ENCODE measurements at places on chromosomes 5 and 9.

DNA sequence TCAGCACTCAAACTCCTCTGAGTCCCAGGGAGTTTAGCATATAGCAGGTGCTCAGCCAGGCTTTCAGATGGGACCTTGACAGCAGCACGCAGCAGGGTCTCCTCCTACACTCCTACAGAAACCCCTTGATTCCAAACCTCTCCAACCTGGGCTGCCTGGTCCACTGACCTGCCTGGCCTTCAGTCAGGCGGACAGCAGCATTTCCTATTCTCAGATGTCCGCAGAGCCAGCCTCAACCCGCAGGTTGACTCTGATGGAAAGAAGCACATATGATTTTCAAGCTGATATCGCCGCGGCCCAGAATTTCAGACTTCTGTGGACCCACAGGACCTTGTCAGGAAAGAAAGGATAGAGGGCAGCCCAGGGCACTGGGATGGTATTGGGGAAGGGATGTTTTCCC lies 5.3 kb upstream of the SLC25A48 start:
- DNase-seq: peak; percentile 27

DNA sequence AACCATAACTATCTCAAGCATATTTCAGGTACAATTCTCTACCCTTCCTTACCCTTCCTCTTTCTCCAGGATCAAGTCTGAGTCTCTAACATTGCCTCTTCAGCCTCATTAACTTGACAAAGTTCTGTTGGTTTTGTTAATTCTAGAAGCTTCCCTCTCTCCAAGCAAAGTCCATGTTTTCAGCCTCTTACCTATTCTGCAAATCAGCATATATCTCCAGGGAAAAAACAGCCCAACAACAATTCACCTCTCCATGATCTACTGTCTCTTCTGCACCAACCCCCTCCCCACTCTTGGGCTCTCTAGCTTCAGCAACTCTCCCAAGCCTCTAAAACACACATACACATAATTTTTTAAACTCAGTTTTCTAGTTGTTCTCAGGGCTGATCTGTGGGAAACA lies 72.2 kb downstream of the LIX1 start:
- DNase-seq: no peak

DNA sequence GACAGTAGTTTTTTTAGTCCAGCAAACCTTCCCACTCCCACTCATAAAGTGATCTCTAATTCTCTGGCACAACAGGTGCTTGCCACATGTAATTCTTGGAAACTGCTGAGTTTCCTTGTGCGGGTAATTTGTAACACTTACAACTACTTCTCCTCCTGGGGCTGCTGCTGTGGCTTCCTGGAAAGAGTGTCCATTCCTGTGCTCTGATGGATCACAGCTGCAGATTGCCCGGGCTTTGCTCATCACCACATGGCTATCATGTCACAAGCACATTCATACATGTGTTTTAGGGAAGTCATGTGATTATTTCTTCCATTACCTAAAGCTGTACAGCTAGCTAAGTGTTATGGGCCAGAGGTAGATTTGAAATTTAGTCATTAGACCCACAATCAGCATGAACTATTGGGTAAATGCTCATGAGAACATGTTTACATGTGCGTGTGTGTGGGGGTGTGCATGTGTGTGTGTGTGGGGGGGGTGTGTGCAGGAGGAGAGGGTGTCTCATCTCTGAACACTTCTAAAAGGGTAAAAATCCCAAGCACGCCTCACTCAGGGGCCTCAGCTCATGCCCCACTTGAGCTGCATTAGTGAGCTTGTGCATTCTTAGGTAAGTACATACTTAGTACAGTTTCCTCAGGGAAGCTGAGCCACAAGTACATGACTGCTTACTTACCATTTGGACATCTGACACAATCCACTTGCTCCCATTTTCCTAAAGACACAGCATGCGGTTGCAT lies 118.1 kb upstream of the CCDC112 start:
- DNase-seq: no peak

DNA sequence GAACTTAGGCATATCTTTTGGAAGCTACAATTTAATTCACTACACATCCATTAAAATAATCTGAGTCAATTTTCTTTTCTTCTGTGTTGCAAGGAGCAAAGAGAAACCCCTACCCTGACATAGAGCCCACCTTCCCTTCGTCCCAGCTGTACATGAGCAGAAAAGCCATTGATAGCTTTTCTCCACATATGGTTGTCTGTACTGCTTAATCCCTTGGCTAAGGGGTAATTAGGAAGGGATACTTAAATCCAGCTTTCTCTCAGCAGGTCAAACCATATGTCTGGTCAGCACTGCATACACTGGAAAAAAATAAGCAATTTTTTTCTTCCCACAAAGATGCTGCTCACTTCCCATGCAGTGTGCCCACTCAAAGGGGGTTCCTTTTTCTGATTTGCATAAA lies 94.7 kb upstream of the RAD23B start:
- no peak for DNase-seq

- DNase-seq: no peak
Observed at GRCh38 chr5:18961234-18961633, 1026.8 kb downstream of the CDH18 start.

GRCh38 chr5:82735160-82735789 lies 341.9 kb downstream of the TMEM167A start:
- DNase-seq: no peak

GRCh38 chr9:86764671-86765343 lies 182.5 kb downstream of the GAS1 start:
- DNase-seq: no peak

DNA sequence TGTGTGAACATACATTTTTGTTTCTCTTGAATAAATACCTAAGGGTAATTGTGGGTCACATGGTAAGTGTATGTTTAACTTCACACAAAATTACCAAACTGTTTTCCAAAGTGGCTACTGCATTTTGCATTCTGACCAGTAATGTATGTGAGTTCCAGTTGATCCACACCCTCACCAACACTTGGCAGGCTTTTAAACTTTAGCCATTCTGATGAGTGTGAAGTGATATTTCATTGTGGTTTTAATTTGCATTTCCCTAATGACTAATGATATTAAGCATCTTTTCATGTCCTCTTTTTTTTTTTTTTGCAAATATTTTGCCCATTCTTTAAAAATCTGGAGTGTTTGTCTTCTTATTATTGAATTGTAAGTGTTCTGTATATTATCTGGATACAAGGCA lies 53.5 kb upstream of the MAST4 start:
- no peak for DNase-seq

DNA sequence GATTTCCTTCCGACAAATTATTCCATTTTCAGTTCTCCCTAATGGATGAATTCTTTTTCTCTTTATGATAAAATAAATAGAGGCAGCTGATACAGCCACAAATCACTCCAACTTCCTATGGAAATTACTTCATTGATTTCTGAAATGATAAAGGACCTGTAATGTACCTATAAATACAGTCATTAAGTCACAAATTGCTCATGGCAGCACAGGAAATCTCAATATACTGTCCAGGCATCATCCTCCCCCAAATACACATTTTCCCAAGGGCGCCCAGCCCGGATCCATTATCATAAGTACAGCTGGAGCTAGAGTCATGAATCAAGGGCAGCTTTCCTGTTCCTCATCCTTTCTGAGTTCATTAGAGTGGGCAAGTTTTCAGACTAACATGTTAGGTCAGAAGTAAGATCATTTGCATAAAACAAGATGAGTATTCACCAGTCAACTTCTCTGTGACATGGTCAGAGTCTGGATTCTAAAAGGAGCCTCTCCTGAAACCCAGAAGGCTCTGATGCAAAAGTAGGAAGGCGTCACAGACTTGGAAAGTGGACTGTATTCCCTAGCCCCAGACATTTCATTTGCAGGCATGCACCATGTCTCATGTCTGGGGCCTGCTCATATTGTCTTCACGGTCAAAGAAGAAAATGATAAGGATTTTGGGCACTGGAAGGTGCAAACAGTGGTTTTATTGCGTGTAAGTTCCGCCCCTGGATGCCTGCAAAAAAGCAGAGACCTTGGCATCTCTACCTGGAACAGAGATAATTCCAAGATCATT lies 383.2 kb downstream of the PLK2 start:
- DNase-seq: no peak

GRCh38 chr5:15585128-15585527 lies 85.1 kb downstream of the FBXL7 start:
- DNase-seq: no peak

DNA sequence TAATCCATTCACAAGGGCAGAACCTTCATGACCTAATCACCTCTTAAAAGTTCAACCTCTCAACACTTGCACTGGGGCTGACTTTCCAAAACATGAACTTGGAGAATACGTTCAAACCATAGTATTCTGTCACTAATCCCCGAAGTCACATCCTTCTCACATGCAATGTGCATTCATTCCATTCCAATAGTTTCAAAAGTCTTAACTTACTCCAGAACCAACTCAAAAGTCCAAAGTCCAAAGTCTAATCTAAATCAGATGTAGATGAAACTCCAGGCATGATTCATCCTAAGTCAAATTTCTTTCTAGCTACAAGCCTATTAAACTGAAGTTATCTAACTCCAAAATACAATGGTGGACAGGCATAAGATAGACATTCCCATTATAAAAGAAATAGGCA lies 21.7 kb upstream of the ADAMTSL1 start:
- DNase-seq: no peak

DNA sequence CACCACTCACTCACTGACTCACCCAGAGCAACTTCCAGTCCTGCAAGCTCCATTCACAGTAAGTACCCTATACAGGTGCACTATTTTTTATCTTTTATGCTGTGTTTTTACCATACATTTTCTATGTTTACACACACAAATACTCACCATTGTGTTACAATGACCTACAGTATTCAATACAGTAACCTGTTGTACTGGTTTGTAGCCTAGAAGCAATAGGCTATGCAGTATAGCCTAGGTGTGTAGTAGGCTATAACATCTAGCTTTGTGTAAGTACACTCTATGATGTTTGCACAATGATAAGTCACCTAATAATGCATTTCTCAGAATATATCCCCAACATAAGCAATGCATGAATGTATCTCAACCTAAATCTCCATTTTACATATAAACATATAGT lies 541.1 kb downstream of the NR2F1-AS1 start:
- DNase-seq: no peak

- no peak for DNase-seq
Observed at GRCh38 chr5:145792840-145793239, 42.3 kb downstream of the PRELID2 start.

DNA sequence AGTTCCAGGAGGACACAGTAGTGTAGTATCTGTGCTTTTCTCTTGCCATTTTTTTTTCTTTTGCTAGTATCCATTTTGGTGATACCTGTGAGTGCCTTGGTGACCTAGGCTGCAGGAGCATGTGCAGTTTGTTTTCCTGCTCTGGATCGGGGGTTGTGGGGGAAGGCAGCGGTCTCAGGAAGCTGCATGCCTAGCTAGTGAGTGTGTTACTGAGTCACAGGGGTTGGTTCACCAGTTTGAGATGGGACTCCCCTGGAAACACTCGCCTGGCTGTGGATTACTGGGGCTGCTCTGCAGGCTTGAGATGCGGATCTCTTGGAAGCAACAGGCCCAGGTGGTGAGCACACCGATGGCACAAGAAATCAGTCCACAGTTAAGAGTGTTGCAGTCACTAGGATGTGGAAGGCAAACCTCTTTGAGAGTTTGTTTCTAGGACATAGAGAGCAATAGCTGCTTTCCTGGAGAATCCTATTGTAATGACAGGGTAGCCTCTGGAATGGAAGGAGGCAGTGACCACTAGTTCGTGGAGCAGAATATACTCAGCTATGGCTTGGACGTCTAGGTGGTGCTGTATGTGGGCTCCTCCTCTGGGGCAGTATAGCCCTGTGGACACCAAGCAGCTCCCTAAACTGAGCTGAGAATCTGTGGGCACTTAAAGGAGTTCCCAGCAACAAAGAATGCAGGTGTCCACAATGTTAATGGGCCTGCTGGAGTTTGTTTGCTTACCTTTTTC lies 20.0 kb upstream of the SPATA31E1 start:
- no peak for DNase-seq

DNA sequence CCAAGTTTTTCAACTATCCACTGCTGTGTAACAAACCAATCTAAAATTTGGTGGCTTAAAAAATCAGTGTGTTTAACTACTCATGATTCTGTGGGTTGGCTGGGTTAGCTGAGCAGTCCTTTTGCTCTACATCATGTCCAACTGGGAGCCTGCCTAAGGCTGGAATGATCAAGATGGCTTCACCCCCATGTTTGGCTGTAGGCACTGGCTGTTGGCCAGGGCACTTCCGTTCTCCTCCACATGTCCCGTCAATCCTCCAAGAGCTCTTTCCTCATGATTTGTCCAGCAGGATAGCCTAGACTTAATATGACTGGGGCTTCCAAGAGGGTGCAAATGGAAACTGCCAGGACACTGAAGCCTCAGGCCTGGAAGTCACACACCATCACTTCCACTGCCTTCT lies 17.0 kb upstream of the TSSK1B start:
- DNase-seq: no peak

- no peak for DNase-seq
Observed at GRCh38 chr9:98698856-98699255, 9.9 kb downstream of the GABBR2 start.

Data from activated CD8-positive, alpha-beta memory T cell treated with anti-CD3 and anti-CD28 coated beads, Interleukin-2, amount 10 ng/mL, durations not matched to agents 7 days and 5 days (primary cell).